ENCODE measurements at places on chromosomes 6 and 20.
A peak's percentile ranks its signal among the peaks of the same experiment; 100 is the strongest.

DNA sequence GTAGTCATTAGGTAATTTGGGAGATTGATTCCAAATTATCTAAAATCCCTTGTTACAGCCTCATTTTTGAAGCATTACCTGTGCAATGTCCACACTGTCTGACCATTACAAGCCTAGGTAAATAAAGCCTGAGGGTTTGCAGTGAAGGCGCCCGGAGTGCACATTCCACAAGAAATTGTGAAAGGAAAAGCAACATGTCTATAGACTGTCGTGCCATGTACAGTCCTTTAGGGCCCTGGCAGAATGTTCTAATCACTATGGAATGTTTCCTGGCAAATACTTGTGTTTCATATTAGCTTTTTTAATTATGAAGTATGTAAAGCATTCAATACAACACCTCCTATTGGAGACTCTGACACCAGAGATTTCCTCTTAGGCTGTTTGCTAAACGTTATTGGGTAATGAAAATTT is 28.9 kb downstream of the PREP start:
- peak; percentile 23 for DNase-seq

- DNase-seq: no peak
These were observed 67.8 kb upstream of the RALGAPA2 start for GRCh38 chr20:20780127-20780824.

DNA sequence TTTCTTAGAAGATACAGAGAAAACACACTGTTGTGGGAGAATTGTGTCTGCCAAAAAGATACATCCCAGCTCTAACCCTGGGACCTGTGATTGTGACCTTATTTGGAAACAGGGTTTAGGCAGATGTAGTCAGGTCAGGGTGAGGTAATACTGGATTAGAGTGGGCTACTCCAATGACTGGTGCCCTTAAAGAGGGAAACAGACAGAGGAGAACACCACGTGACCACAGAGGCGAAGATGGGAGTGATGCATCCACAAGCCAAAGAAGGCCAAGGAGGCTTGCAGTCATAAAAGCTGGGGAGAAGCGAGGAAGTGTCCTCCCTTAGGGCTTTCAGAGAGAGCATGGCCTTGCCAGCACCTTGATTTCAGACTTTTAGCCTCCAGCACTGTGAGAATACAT is 35.6 kb downstream of the SLC52A3 start:
- no peak for DNase-seq

- DNase-seq: no peak
These were observed 1.7 kb upstream of the PRELID3B start for GRCh38 chr20:59044295-59044694.

GRCh38 chr6:116842459-116842858 is 13.6 kb upstream of the GPRC6A start:
- no peak for DNase-seq

Data from astrocyte of the spinal cord (primary cell).